ENCODE measurements at places on chromosomes 16 and 17. TPM values are rescaled to one million over a fixed set of nuclear protein-coding genes. Genes with fewer than 3 reads are reported as not detected.

The CACNG3 gene
- not detected for total RNA-seq

GRCh38 chr16:85169333-85170065, 57.2 kb upstream of the CIBAR2 start:
- no peak for DNase-seq

DNA sequence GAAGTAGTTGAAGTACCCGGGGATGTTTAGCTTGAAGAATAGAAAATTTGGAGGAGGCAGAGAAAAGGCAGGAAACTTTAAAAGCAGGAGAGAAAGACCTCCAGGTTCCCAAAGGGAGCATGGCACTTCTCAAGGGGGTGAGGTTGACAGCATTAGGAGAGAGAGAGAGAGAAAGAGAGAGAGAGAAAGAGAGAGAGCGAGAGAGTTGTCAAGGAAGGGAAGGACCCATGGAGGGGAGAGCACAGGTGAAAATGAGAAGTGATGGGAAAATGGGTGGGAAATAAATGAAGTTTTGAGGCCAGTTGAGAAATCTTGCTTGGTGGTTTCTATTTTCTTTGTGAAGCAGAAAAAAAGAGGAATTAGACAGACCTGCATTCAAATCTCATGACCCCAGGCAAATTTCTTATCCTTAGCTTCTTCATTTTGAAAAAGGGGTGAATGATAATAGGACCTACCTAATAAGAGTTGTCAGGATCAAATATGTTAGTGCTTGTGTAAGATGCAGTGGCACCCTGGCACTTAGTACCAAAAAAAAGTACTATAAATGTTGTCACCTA, 24.0 kb downstream of the PRKCB start:
- DNase-seq = no peak

The FBXW10 gene
- total RNA-seq = not detected

The CD300A gene
- 7.8 TPM for total RNA-seq

DNA sequence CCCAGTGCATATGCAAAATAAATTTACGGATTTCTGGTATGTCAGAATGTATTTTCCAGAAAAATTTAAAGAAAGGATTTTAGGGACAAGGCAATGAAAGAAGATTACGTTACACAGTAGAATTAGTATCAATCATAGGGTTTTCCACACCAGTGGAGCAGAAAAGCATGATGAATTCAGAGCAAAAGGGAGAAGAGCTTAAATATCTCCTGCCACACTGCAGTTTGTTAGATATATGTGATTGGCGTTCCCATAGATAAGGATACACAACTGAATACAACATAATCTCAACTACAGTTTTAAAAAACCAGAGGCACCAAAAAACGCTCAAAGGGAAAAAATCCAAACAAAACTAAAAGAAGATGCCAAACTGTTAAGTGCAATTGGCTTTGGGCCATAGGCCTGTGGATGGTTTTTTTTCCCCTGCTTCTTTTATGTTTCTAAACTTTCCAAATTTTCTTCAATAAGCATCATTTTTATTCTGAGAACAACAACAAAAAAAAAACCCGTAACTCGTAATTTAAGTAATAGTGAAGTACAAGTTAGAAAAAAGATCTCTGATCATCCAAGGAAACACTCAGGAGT, 22.3 kb downstream of the MARF1 start:
- DNase-seq = no peak

The RGS11 gene
- 9.0 TPM for total RNA-seq

- no peak for DNase-seq
Measured at GRCh38 chr16:57235128-57236021, 9.7 kb upstream of the ARL2BP start.

- DNase-seq = no peak
Measured at GRCh38 chr16:89043636-89044417, 49.8 kb upstream of the ACSF3 start.
